Aorta (tissue), 5 donors: ENCODE measurements at places on chromosomes 4 and X.
A peak's percentile ranks its signal among the peaks of the same experiment; 100 is the strongest.

DNA sequence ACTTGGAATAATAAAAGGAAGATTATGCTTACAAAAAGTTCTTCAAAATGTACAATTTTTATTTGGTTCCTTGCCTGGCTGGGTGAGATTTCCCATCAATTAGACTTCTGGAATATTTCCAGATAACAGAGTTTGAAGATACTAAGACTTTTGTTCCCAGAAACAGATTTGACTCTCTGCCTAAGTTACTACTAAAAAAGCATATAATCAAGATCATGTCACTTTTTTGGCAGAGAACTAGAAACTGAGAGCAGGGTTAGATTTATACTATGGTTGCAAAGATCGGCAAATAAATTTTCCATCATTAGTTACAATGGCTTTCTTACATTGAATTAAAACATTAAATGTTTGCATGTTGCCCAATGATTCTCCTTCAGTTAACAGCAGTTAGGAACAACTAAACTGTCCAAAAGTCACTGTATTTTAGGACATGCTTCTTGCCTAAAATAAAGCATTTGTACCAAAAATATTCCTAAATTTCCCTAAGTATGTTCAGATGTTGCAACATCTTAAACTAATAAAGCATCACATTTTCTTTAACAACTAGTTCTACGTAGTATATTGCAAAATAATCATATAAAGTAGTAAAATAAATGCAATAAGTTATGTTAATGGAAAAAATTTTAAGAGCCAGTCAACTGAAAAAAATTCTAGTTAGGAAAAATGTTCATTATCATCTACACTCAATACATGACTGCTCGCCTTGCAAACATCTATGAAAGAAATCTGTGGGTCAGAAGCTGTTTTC is 73.0 kb downstream of the SEC24D start:
- peaks cover 4% of the 10 kb centered on the region for H3K36me3 ChIP-seq
- peaks cover 19% of the 10 kb centered on the region for H3K4me1 ChIP-seq
- H3K4me3 ChIP-seq, result no peak overlapping the region
- no peaks in the 10 kb centered on the region for H3K27me3 ChIP-seq

- no peak overlapping the region for H3K27ac ChIP-seq
- no peaks in the 10 kb centered on the region for H3K36me3 ChIP-seq
- DNase-seq, result no peak
- no peak overlapping the region for H3K4me3 ChIP-seq
- H3K27me3 ChIP-seq, result no peaks in the 10 kb centered on the region
- H3K4me1 ChIP-seq, result peaks cover 2% of the 10 kb centered on the region
These were observed 41.9 kb downstream of the AFAP1 start for GRCh38 chr4:7897811-7898210.

DNA sequence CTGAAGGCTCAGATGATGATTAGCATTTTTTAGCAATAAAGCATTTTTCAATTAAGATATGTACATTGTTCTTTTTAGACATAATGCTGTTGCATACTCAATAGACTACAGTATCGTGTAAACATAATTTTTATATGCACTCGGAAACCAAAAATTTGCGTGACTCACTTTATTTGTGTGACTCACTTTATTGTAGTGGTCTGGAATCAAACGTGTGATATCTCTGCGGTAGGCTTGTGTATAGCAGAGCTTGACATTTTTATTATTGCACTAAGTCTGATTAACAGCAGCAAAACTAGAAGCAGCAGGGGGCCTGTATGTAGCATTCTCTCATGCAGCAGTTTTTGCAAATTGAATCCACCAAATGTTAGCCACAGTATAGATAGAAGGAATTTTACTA is 119.1 kb upstream of the PRDX4 start:
- H3K4me3 ChIP-seq, result no peak overlapping the region
- no peak for DNase-seq
- H3K36me3 ChIP-seq, result no peaks in the 10 kb centered on the region
- H3K4me1 ChIP-seq, result no peaks in the 10 kb centered on the region
- no peaks in the 10 kb centered on the region for H3K27me3 ChIP-seq
- no peak overlapping the region for H3K27ac ChIP-seq

- H3K36me3 ChIP-seq, result no peaks in the 10 kb centered on the region
- H3K27ac ChIP-seq, result no peak overlapping the region
- no peaks in the 10 kb centered on the region for H3K27me3 ChIP-seq
- no peak overlapping the region for H3K4me3 ChIP-seq
- peak; percentile 54 for DNase-seq
- no peaks in the 10 kb centered on the region for H3K4me1 ChIP-seq
These were observed 28.9 kb upstream of the HMX1 start for GRCh38 chr4:8900588-8900987.

DNA sequence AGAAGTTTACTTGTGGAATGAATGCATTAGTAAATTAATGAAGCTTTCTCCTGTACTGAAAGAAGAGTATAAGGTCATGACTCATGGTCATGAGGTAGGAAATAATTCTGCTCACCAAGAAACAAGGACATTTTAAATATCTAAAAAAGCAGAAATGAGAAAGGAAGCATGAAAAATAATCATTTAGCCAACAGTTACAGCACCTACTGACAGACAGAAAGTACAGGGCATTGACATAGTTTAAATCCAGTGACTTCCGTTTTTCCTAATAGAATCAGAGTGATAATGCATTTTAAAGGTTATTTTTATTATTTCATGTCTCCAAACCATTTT is 30.5 kb upstream of the ACSL1 start:
- DNase-seq, result no peak
- no peaks in the 10 kb centered on the region for H3K36me3 ChIP-seq
- no peaks in the 10 kb centered on the region for H3K27me3 ChIP-seq
- H3K4me3 ChIP-seq, result no peak overlapping the region
- H3K4me1 ChIP-seq, result no peaks in the 10 kb centered on the region
- no peak overlapping the region for H3K27ac ChIP-seq

DNA sequence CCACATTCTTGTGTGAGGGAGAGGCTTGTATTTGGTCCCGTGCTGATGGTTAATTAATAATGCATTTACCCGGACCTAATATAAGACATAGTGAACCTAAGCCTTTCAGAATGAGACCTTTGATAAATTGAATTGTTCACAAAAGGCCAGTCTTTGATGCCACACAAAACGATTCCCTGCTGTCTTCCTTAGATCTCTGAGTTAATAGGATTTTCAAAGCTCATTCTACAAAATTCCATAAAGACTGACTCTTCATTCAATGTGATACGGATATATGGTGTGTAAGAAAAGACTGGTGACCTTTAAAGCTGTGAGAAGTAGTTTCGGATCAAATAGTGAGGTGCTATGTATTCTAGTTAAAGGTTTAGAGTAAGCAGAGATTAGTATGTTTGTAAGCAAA is 254.3 kb downstream of the PDHA2 start:
- no peak overlapping the region for H3K27ac ChIP-seq
- H3K4me1 ChIP-seq, result no peaks in the 10 kb centered on the region
- no peaks in the 10 kb centered on the region for H3K27me3 ChIP-seq
- DNase-seq, result no peak
- no peaks in the 10 kb centered on the region for H3K36me3 ChIP-seq

GRCh38 chr4:95204873-95205272 is 343.9 kb downstream of the UNC5C start:
- H3K4me3 ChIP-seq, result no peak overlapping the region
- no peaks in the 10 kb centered on the region for H3K4me1 ChIP-seq
- no peak overlapping the region for H3K27ac ChIP-seq
- no peak for DNase-seq
- peaks cover 3% of the 10 kb centered on the region for H3K36me3 ChIP-seq

DNA sequence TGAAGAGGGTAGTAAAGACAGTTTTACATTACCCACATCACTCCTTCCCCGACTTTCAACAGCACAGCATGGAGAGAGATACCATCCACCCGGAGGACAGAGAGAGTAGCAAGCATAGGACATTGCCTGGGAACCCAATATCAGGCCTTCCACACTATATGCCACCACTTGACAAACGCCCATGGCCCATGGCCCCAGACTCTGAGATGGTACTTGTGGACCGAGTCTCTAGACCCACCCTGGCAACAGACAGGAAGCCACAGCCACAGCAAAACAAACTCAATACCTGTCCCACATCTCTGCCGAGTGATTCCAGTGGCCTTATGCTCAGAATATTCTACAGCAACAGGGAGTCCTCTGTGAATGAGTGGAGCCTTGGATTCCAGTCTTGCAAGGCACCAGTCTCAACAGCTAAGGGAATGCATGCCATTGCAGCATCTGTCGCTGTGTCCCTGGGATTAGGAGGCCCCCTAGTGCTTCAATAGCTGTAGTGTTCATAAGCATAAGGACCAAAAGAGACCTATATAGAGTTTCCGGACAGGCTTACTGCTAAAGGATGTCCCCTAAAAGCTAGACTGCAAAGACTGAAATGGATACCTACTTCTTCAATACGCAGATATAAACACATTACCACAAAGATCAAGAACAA is 14.7 kb upstream of the CT55 start:
- H3K36me3 ChIP-seq, result no peaks in the 10 kb centered on the region
- no peaks in the 10 kb centered on the region for H3K27me3 ChIP-seq
- no peak for DNase-seq
- no peaks in the 10 kb centered on the region for H3K4me1 ChIP-seq
- no peak overlapping the region for H3K4me3 ChIP-seq
- H3K27ac ChIP-seq, result no peak overlapping the region

- no peak overlapping the region for H3K4me3 ChIP-seq
- H3K27me3 ChIP-seq, result no peaks in the 10 kb centered on the region
- peaks cover 5% of the 10 kb centered on the region for H3K36me3 ChIP-seq
- no peak overlapping the region for H3K27ac ChIP-seq
- H3K4me1 ChIP-seq, result no peaks in the 10 kb centered on the region
These were observed 105.6 kb downstream of the HUWE1 start for GRCh38 chrX:53580742-53581504.

DNA sequence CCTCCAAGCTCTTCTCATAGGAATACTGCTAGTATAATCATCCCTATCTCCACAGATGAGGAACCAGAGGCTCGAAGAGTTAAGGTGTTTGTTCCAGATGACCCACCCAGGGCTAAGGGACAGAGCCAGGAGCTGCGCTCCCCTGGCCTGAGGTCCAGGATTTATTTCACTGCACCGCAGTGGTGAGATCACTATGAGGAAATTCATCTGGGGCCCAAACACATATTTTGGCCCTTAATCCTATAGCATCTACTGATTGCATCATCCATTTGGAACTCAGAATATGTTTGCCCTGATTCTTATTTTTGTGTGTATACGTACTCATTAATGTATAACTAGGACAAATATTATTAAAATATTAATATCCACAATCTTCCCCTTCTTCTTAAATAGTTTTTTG is 100.1 kb upstream of the RBPJ start:
- no peak for DNase-seq
- no peak overlapping the region for H3K4me3 ChIP-seq
- no peak overlapping the region for H3K27ac ChIP-seq
- no peaks in the 10 kb centered on the region for H3K4me1 ChIP-seq

- no peaks in the 10 kb centered on the region for H3K4me1 ChIP-seq
- no peak for DNase-seq
- H3K4me3 ChIP-seq, result no peak overlapping the region
- no peaks in the 10 kb centered on the region for H3K27me3 ChIP-seq
- H3K36me3 ChIP-seq, result no peaks in the 10 kb centered on the region
- H3K27ac ChIP-seq, result no peak overlapping the region
These were observed 143.7 kb downstream of the RASL11B start for GRCh38 chr4:53005808-53006207.

DNA sequence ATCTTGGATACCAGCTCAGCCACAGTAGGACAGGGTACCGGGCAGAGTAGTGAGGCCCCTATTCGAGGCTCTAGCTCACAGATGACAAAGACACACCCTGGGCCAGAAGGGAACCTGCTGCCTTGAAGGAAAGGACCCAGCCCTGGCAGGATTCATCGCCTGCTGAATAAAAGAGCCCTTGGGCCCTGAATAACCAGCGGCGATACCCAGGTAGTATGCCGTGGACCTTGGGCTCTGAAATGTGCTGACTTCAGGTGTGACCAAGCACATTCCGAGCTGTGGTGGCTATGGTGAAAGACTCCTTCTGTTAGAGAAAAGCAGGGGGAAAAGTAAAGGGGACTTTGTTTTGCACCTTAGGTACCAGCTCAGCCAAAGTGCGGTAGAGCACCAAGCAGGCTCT is 14.6 kb downstream of the MED14 start:
- H3K27me3 ChIP-seq, result no peaks in the 10 kb centered on the region
- H3K4me1 ChIP-seq, result peaks cover 2% of the 10 kb centered on the region
- DNase-seq, result no peak
- H3K27ac ChIP-seq, result peak overlapping the region; percentile 10

- DNase-seq, result no peak
- H3K27me3 ChIP-seq, result no peaks in the 10 kb centered on the region
- H3K4me1 ChIP-seq, result no peaks in the 10 kb centered on the region
- no peak overlapping the region for H3K27ac ChIP-seq
These were observed 49.4 kb downstream of the DTHD1 start for GRCh38 chr4:36330796-36331195.

GRCh38 chr4:2795893-2796848 is 3.3 kb downstream of the SH3BP2 start:
- no peak overlapping the region for H3K27ac ChIP-seq
- no peaks in the 10 kb centered on the region for H3K36me3 ChIP-seq
- H3K4me1 ChIP-seq, result no peaks in the 10 kb centered on the region
- no peak overlapping the region for H3K4me3 ChIP-seq
- H3K27me3 ChIP-seq, result no peaks in the 10 kb centered on the region

DNA sequence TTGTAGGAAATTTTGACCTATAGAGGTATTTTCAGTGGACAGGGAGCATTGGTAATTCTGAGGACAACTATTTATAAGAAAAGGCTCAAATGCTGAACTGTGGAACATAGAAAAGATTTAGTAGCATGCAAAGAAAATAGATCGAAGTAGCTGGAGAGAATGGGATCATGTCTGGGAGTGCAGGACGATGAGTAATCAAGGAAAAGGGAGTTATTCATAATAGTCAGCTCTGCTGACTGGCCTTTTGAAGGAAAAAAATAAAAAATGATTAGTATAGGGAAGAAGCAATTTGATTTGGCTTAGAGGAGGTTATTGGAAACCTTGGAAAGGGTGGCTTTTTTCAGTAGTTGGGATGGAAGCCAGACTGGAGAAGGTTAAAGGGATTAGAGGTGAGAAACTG is 22.9 kb upstream of the ANK2 start:
- H3K27me3 ChIP-seq, result no peaks in the 10 kb centered on the region
- no peak for DNase-seq
- no peak overlapping the region for H3K4me3 ChIP-seq
- no peak overlapping the region for H3K27ac ChIP-seq

- peak within 1 kb of the TSS; percentile 95 for H3K4me3 ChIP-seq
- H3K27me3 ChIP-seq, result no peaks in the 10 kb centered on the region
- no peaks in the 10 kb centered on the region for H3K4me1 ChIP-seq
- peak within 1 kb of the TSS; percentile 82 for H3K27ac ChIP-seq
These were observed at the start of gene TBL1X for GRCh38 chrX:9464435-9465371. Gene TBL1X (plus strand): TSS chrX:9465058. CDS start chrX:9653587, 188,529 bp downstream.

DNA sequence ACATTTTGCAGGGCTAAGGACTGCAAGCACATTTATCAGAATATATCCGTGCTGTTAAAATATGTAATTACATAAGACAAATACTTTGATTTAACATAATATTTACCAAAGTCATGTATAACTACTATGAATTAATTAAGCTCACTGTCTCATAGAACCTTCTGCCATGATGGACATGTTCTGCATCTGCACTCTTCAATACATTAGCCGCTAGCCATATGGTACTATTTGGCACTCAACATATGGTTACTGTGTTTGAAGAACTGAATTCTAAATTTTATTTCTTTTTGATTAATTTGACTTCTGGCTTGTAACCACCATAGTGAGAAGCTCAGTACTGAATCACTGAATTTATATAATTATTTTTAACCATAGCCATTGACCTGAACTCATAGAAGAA is 427.0 kb upstream of the TRAM1L1 start:
- no peak for DNase-seq
- H3K27me3 ChIP-seq, result no peaks in the 10 kb centered on the region
- no peaks in the 10 kb centered on the region for H3K36me3 ChIP-seq
- no peak overlapping the region for H3K4me3 ChIP-seq
- no peaks in the 10 kb centered on the region for H3K4me1 ChIP-seq
- no peak overlapping the region for H3K27ac ChIP-seq
